ENCODE measurements at places on chromosomes 2 and 18. TPM values are rescaled to one million over a fixed set of nuclear protein-coding genes. Genes with fewer than 3 reads are reported as not detected.
A peak's percentile ranks its signal among the peaks of the same experiment; 100 is the strongest.

PIEZO2 gene
- 19.0 TPM for total RNA-seq

GRCh38 chr18:63676526-63677323 is 15.0 kb upstream of the SERPINB3 start:
- DNase-seq, result no peak
- H3K4me3 ChIP-seq, result no peak overlapping the region
- H3K4me1 ChIP-seq, result no peaks in the 10 kb centered on the region
- H3K27ac ChIP-seq, result no peak overlapping the region

KLHL14 gene
- total RNA-seq, result 0.41 TPM

DNA sequence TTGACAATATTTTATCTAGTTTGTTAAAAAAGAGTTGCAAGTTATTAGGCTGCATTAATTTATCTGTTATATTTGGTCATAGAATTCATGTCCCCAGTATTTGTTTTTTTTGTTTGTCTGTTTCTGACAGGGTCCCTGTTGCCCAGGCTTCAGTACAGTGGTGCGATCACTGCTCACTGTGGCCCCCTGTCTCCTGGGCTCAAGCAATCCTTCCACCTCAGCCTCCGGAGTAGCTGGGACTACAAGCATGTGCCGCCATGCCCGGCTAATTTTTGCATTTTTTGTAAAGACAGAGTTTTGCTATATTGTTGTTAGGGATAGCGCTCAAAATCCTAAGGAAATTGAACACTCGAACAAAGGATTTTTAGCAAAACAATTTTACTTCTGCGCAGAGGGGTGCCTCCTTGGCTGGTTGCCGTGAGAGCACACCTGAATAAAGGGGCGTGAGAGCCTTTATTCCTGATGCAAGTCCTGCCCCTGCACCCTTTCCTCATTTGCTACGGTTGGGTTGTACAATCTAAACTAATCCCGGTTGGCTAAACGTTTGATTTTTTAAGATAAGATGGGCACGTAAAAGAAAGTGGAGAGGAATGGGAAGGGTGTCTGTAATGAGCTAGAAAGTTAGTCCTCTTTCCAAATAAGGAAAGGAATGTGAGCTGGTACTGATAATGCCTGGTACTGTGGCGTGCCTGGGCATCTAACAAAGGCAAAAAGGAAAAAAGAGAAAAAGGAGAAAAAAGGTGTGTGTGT is 65.5 kb downstream of the COMMD1 start:
- H3K27ac ChIP-seq, result peak overlapping the region; percentile 29
- no peak for DNase-seq
- H3K27me3 ChIP-seq, result no peaks in the 10 kb centered on the region
- no peaks in the 10 kb centered on the region for H3K4me1 ChIP-seq
- no peaks in the 10 kb centered on the region for H3K36me3 ChIP-seq

DNA sequence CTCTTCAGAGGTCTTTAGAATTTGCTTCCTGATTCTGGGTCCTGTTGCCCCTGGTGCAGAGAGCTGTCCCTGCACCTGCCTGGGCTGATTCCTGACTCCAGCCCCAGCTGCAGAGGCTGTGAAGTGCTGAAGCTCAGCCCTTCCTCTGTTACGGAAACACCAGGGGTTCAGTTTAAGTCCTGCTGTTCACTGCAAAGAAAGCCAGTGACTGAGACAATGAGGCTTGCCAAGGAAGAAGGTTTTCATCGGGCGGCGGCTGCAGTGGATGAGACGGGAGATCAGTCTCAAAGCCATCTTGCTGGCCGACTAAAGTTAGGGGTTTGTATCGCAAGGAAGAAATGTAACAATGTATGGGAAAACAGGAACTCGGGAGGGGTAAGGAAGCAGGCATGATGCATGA is 142.4 kb upstream of the ZNF236 start:
- H3K27ac ChIP-seq, result no peak overlapping the region
- DNase-seq, result no peak
- H3K27me3 ChIP-seq, result no peaks in the 10 kb centered on the region
- no peaks in the 10 kb centered on the region for H3K36me3 ChIP-seq

DNA sequence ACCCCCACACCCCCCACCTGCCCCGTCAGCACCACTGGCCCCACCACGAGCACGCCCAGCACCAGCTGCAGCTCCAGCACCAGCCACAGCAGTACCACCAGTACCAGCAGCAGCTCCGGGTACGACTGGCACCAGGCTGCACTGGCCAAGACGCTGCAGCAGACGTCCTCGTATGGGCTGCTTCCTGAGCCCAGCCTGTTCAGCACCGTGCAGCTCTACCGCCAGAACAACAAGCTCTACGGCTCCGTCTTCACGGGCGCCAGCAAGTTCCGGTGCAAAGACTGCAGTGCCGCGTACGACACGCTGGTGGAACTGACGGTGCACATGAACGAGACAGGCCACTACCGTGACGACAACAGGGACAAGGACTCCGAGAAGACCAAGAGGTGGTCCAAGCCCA is 75.3 kb downstream of the TSHZ1 start:
- no peak overlapping the region for H3K4me3 ChIP-seq
- no peaks in the 10 kb centered on the region for H3K4me1 ChIP-seq
- H3K27me3 ChIP-seq, result no peaks in the 10 kb centered on the region
- no peaks in the 10 kb centered on the region for H3K36me3 ChIP-seq

DNA sequence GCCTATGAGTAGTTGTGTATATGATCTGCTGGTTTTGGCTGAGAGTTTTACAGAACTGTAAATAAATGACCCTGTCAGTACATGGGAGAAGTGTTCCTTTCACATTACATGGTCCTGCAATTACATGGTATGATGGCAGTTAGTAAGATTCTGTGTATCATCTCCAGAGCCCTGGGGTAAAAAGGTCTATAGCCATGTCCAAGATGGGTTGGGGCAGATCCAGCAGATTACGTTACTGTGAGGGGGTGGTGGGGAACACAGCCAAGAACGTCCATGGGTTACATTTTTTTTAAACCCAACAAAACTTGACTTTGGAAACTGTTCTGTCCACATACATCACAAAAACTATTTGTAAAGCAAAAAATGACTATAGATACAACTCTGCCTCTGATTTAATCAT is 64.2 kb upstream of the LMAN1 start:
- no peaks in the 10 kb centered on the region for H3K4me1 ChIP-seq
- no peak for DNase-seq
- peaks cover 4% of the 10 kb centered on the region for H3K27me3 ChIP-seq
- H3K4me3 ChIP-seq, result no peak overlapping the region
- H3K27ac ChIP-seq, result no peak overlapping the region

GRCh38 chr2:186498834-186499233 is 12.8 kb downstream of the ZC3H15 start:
- no peaks in the 10 kb centered on the region for H3K27me3 ChIP-seq
- H3K4me1 ChIP-seq, result peaks cover 5% of the 10 kb centered on the region
- H3K27ac ChIP-seq, result no peak overlapping the region

GRCh38 chr2:228048838-228049490 is 132.5 kb downstream of the SPHKAP start:
- H3K4me1 ChIP-seq, result no peaks in the 10 kb centered on the region
- H3K4me3 ChIP-seq, result no peak overlapping the region
- H3K36me3 ChIP-seq, result no peaks in the 10 kb centered on the region
- no peaks in the 10 kb centered on the region for H3K27me3 ChIP-seq

All from prostate gland (tissue), 2 donors.